ENCODE measurements at places on chromosomes 12 and 14.
A peak's percentile ranks its signal among the peaks of the same experiment; 100 is the strongest.

GRCh38 chr12:15346488-15346887 is 24.2 kb downstream of the PTPRO start:
- no peak for DNase-seq

DNA sequence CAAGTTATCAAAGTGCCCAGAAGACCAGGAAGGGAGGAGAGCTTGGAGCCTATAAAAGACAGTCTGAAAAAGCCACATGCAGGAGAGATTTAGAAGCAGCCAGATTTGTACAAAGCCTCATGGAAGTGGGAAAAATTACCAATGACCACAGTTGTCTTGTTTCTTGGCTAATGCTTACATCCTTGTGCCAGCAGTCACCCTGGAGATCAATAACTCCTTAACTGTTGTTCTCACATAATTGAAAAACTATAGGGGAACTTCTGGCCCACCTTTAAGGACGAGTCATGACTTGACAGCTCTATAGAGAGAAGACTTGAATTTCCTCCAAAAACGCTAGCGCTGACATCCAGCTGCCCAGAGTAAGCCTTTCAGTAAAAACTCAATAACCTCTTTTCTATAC is 313.1 kb downstream of the GALC start:
- no peak for DNase-seq

DNA sequence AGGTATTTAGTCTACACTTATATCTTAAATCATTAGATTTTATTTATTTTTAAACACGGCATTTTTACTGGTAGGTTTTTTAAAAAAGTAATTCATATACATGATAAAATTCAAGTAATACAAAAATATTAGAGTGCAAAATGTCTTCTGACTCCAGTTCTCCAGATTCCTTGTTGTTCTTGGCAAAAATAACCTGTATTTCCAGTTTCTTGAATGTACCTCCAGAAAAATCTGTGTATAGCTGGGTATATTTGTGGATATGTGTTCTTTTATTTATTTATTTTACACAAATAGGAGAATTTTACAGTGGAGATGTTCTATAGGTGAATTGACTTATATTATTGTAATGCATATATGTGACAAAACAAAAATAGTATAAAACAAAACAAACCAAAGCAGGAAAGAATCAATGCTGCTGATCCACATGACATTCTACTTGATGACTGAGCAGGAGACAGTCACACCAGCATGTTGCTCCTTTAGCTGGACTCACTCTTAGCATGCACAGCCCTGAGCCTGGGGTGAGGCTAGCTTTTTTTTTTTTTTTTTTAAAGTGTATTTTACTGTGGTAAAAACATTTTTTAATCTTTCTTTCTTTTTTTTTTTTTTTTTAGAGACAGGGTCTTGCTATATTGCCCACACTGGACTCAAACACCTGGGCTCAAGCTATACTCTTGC is 42.2 kb upstream of the SLC38A2 start:
- DNase-seq, result no peak

DNA sequence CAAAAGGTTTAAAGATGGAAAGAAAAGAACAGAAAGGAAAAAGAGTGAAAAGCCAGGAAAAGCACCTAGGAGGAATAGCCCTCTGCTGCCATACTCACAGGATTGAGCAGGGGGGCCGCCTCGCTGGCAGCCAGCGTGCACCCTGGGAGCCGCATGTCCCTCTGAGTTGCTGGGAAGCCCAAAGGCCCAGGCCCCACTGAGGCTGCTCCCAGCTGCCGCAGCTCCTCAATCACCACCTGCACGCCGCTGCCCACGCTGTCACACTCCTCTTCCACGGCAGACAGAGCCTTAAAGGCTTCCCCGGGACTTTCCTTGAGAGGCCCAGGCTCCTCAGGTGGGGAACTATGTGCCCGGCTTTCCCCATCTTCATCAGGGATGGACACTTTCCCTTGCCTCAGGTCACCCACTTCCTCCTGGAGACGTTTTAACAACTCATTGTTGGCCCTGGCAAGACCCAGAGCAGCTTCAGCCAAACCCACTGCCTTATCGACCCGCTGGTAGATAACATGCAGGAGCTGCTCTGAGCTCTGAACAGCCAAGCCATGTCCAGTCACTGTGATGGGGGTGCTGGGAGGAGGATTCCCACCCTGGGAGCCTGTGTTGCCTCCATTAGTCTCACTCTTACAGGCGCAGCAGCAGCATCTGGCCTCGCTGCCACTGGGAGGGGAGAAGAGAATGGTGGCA is 11.5 kb downstream of the C14orf93 start:
- DNase-seq, result no peak

GRCh38 chr12:50579757-50580267 is 75.0 kb downstream of the DIP2B start:
- DNase-seq, result no peak

DNA sequence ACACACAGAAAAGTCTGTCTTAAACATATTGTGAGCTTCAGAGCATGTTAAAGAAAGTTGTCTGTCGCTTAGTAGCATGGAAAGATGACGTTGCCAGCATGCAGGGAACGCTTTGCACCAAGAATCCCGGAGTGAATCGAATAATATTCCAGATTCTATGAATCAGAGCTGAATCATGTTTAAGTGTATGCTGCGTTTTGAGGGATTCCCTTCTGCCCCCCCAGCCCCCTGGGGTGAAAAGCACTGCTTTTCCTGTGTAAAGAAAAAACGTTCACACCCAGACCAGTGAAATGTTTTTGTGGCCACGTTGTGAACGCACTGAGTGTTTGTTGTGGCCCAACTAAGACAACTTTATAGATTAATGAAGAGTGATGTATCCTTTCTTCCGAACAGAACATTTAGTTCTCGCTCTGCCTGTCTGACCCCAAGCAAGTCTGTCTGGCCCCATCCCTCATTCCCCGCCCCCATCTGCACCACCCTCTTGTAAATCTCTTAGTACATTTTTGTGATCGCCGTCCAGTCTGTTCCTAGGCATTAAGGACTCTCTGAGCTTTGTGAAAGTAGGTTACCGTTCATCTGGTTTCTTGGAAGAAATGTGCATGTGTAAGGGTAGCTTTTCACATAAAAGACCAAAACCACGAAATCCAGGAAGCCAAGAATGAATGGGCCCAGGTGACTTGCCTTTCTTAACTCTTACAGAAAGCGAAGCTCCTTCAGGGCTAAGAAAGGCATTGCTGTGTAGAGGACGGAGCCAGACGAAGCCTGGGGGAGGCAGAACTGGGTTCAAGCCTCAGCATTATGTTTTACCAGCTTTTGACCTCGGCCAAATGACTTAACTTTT is 103.0 kb downstream of the SAMD4A start:
- DNase-seq, result no peak

DNA sequence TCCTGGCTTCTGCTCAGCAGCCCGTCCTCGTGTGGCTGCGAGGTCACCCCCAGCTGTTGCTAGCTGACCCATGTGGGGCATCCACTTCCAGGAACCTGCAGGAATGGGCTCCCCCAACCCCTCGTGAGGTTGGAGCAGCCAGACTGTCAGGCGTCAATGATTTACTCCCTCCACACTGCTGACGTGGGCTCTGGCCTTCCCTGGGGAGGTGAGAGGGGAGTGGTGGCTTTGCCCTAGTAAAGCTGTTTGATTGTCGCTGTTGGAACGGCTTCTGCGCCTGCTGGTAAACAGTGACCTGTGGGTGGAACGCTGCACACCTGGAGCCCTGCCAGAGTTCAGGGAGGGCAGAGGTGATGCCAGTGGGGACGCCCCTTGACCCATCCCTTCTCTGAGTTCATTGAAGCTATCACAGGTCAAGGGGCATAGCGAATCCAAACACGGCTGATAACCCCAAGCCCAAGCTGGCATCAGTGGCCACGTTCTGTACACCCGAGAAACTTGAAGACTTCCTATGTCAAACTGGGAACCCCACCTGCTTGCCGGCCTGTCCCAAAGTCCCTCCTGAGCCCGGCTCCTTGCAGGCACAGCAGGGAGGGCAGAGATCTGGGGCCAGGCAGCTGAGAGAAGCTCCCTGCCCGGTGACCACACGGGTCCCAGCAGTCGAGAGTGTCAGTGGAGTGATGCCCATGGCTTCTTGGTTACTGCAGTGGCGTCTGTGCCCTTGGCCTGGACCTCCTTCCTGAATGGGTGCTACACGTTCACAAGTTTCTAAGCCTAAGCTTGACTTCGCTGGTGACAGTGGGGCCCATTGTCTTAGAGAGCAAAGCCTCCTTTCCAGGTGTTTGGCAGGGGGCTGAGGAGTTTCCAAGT is 2.7 kb downstream of the ASPG start:
- no peak for DNase-seq

DNA sequence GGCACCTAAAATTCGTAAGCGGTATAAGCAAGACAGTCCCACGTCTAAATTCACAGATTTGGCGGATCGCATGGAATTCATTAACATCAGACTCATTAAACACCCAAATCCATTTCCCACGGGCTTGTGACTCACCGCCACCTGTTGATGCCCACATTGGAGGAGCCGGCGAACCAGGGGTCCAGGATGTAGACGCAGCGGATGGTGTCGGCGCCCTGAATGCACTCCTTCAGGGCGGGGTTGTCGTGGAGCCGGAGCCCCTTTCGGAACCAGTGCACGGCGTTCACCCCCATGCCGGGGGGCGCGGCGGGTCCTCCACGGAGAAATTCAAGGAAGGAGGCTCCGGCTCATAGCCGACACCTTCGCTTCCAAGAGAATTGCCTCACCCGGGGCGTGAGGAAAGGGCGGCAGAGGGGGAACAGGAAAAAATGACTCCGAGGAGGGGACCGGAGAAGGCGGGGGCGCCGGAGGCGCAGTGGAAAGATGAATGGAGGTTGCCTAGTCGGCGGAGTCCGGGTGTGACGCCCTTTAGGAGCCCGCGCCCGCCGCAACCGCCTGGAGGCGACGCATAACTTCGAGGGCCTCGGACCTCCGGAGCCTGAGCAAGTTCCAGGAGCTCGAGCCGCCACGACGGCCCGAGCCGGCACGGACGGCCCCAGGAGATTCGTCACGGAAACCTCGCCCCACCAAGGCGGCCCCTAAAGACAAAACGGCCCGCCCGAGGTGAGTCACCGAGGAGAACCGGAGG is 506 bp downstream of the CRY1 start:
- DNase-seq, result peak; percentile 16

GRCh38 chr14:102761206-102761605 is 16.0 kb upstream of the TRAF3 start:
- no peak for DNase-seq

GRCh38 chr12:119327471-119327870 is 7.1 kb upstream of the CCDC60 start:
- DNase-seq, result no peak

GRCh38 chr14:92464156-92464555 is 49.4 kb upstream of the RIN3 start:
- no peak for DNase-seq

- no peak for DNase-seq
These were observed 29.6 kb downstream of the SMUG1 start for GRCh38 chr12:54159140-54159539.

- no peak for DNase-seq
These were observed 79.7 kb downstream of the EML1 start for GRCh38 chr14:99872786-99873440.

GRCh38 chr14:68978172-68978911 is 760 bp downstream of the ACTN1 start:
- peak; percentile 28 for DNase-seq

- no peak for DNase-seq
These were observed 891 bp downstream of the SPRYD4 start for GRCh38 chr12:56469007-56469930.
